AG09319 (cell line): ENCODE measurements at places on chromosomes 2 and 18.

- no peak for DNase-seq
Measured at GRCh38 chr2:205483095-205483494, 199.2 kb upstream of the NRP2 start.

DNA sequence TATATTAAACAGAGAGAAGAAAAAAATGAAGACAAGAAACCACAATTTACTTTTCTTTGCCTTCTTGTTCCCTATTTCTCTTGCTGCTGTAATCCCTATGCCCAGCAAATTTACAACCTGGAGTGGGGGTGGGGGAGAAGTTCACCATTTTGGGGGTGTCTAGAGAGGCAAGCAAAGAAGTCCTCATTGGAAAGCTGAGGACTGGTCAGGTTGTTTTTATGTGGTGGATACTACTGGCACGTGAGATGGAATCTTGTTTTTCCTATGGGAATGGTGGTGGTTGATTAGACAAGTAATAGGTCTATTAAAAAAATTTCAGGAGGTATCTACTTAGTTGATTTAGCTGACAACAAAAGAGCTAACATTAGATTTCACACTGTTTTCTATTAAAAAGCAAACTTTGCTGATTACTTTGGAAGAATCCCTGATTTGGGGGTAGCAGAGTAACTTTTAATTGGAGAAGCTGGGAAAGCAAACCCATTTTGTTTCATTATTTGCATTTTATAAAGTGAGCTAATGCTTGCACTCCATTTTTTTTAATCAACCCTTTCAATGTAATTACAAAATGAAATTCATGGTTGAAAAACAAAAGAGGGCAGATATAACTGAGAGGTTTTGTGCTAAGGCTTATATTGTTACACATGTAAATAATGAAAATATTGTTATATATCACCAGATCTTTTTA, 6.0 kb downstream of the POU3F3 start:
- no peak for DNase-seq

DNA sequence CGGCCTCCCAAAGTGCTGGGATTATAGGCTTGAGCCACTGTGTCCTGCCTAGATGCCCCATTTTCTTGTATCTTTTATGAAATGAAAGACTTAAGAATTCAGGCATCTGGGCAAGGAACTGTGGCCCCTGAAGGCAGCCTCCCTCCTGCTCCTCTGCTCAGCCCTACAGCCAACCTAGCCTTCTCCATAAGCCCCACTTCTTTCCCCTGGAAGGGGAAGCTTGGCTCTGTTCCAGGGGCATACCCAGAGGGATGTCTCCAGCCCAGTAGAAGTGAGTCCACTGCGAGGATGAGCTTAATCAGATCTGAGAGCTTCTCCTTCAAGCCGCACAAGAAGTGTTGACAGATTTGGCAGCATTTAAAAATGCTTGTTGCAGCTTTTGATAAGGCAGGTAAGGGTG, 39.7 kb downstream of the RHOB start:
- DNase-seq: no peak

DNA sequence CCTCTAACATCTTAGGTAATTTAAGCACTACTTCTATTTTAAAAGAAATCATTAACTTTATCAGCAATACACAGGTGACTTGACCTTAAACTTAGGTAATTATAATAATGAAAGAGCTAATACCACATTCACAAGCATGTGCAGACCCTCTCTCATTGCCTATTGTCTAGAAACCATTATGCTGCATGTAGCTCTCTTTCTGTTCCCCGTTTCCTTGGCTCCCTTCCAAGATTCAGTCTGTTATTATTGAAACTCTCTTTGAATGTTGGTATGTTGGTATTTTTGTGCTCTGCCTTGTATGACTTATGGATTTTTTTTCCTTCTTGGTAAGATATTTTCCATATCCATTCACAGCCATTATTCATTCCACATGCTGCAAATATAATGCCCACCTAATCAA, 201.2 kb downstream of the CDCA7 start:
- no peak for DNase-seq

- no peak for DNase-seq
Measured at GRCh38 chr2:46876741-46877384, 38.7 kb downstream of the MCFD2 start.

DNA sequence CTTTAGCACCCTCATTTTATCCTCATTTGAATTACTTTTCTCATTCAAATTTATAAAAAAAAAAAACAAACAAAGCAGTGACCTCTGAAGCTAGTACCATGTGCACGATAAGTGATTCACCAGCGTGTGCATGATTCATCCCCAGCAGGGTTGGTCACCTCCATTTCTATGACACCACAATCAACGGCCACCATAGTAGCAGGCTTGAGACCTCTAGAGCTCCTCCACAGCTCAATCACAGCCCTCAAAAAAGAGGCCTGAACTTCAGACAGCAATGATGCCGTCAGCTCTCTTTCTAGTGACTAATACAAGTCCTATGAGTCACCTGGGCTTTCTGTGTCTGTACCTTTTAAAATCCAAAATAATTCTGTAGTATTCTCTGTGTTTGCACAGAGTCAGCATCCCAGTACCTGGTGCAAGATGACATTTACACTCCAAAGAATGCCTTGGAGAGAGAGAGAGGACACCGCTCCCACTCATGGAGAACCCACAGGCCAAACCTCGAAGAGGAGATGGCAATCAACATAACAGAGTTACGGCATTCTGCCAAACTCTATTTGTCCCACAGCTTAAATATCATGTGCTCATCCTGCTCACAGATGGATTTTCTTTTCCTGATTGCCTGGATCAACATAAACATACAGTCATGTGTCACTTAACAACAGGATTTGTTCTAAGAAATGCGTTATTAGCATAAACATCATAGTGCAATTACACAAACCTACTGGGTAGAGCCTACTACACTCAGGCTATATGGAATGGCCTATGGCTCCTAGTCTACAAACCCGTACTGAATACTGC, 58.7 kb downstream of the L3MBTL4 start:
- DNase-seq: no peak

DNA sequence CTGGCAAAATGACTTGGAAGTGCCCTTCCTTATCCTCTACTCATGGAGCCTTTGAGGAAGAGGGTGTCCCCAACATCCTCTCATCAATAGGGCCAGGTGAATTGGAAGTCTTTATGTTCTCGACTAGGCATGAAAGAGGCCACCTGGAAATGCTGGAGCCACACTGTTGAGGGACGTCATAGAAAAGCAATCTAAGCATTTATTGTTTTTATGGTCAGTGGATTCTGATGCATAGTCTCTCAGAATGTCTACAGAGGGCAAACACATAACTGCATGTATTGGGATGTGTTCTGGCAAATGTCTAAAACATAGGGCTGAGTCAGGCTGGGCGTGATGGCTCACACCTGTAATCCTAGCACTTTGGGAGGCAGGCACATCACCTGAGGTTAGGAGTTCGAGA, 246.6 kb upstream of the SP5 start:
- no peak for DNase-seq

- no peak for DNase-seq
Measured at GRCh38 chr2:240432430-240432819, 3.0 kb upstream of the GPC1 start.

- peak; percentile 74 for DNase-seq
Measured at GRCh38 chr2:46873604-46874068, 42.0 kb downstream of the MCFD2 start.

DNA sequence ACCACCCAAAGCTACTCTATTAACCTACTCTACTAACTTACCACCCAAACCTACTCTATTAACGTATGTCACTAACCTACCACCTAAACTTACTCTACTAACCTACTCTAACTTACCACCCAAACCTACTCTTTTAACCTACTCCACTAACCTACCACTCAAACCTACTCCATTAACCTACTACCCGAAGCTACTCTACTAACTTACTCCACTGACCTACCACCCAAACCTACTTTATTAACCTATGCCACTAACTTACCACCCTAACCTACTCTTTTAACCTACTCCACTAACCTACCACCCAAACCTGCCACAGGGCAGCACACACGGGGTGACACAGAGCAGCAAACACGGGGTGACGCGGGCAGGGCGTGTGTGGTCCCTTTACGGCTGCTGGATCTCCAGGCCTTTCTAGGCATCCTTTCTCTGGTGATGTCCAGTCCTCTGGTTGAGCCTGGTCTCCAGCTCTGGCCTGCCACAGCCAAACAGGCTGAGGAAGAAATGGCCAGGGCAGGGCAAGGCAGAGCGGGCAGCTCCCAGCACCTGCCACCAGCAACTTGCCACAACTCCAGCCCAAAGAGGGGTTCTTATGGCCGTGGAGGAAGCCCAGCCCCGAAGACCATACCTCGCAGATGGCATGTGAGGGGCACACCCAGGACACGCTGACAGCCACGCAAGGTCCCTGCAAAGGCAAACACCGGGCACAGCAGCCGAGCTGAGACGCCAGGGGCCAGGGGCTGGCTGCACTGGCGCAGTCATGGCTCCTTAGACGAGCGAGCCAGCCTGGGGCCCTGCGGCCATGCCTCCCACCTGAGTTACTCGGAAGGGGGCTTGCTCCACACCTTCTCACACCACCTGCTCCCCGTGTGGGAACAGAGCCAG, 25.7 kb downstream of the PXDN start:
- no peak for DNase-seq

GRCh38 chr18:75076286-75076685, 132.7 kb downstream of the PTGR3 start:
- DNase-seq: no peak

- DNase-seq: no peak
Measured at GRCh38 chr2:9655441-9656269, 24.9 kb upstream of the YWHAQ start.

GRCh38 chr18:34115409-34116081, 109.2 kb downstream of the NOL4 start:
- DNase-seq: no peak

DNA sequence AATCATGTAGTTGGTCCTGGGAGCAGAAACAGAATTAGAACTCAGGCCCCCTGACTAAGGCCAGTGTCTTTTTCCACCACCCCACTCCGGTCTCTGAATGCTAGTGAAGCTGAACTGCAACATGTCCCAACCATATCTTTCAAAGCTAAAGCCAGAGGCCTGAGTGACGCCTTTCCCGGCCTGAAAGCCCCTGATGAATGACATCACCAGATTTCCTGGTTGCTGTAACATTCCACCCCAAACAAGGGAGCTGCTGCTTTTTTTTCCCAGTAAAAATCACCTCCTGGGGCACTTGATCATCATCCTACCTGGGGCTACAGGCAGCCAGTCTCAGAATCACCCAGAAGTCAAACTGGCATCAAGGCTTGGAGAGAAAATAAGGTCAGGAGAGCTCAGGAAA, 162.7 kb downstream of the ARL4C start:
- no peak for DNase-seq

GRCh38 chr2:196927376-196928225, 1.1 kb upstream of the PGAP1 start:
- DNase-seq: peak; percentile 28

DNA sequence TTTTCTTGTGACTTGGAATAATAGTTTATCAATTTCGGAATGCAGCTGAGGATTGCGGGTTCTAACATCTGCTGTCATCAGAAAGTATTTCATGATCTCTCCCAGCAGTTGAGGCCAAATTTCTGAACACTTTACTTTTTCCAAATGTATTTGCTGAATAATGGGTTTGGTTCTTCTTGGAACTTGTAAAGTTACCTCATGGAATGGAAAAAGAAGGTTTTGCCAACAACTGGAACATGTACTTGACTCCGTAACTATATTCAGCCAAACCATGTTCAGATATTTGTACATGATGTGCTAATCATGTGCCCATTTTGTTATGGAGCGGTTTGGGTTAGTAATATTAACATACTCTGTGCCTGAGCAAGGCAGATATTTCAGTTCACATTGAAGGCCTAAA, 119.6 kb downstream of the LCLAT1 start:
- DNase-seq: no peak

GRCh38 chr2:201093573-201093972, 21.8 kb downstream of the NDUFB3 start:
- DNase-seq: no peak

GRCh38 chr2:239751679-239752355, 273.3 kb downstream of the NDUFA10 start:
- no peak for DNase-seq

DNA sequence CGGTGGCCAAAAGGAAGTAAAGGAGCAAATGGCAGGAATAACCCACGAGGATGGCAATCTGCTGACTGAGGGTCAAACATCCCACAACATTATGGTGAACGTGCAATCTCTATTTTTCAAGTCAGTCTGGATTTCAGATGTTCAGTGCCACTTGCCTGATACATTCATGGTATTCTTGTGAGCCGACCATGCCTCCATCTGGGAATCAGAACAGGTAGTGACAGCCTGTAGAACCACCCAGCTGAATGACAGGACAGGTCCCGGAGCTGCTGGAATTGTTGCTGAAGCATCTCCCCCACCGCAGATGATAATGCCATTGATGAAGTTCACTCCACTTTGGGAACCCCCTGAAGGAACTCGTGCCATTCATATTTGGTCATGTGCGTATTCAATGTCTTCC, 123.2 kb downstream of the CAPN13 start:
- no peak for DNase-seq

- DNase-seq: no peak
Measured at GRCh38 chr2:75462721-75463120, 98.0 kb downstream of the EVA1A start.

GRCh38 chr2:163621445-163622004, 114.3 kb downstream of the FIGN start:
- no peak for DNase-seq

DNA sequence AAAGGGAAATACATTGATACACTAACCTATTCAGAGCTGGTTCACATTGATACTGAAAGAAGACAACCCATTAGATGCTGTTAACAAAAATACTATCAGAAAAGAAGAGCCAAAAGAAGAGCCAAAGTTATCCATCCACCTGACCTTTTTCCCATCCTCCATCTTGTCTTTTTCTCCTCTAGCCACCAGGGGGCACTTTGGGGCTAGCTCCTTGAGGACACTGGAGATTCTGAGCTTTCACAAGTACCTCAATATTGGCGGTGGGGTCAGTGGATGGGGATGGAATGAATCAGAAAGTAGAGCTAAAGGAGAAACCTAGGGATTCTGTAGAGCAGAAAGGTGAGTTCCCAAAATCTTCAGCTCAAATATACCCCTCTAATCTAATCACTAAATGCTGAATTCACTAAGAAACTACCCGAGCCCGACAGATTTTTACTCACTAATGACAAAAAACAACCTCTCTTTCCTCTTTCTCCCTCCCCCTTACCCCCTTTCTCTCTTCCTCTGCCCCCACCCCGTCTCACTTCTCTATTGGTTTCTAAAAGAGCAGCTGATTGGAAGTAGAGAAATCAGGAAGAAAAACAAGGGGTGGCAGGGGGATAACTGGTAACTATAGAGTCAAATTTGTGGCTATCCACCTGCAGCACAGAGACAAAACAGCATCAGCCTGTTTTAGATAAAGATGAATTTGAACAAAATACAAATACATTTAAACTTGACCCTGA, 203.3 kb downstream of the TCF4 start:
- no peak for DNase-seq

- no peak for DNase-seq
Measured at GRCh38 chr18:62122330-62122729, 64.5 kb downstream of the PIGN start.

DNA sequence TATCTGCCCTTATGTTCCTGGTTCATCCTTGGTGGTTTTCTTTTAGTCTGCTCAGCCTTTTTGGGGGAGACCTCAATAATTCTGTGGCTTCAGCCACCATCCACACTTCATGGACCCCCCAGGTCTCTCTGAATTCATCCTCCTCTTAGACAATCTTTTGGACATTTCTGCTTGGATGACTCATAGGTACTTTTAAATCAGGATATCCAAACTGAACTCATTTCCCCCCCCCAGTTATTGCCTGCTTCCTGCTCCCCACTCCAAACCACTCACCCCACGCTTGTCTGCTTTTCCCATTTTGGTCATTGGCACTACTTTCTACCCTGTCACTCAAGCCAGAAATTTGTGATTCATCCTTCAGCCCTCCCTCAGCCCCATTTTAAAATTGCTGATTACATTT, 78.5 kb downstream of the TANC1 start:
- DNase-seq: no peak

- DNase-seq: no peak
Measured at GRCh38 chr2:187966924-187967323, 324.8 kb upstream of the GULP1 start.
